ENCODE measurements at places on chromosomes 2 and 18. TPM values are rescaled to one million over a fixed set of nuclear protein-coding genes. Genes with fewer than 3 reads are reported as not detected.

GCA gene
- 7.2 TPM for total RNA-seq

RAX gene
- not detected for total RNA-seq

SEPTIN10 gene
- 44.1 TPM for total RNA-seq

TNS1 gene
- total RNA-seq = 8.0 TPM

CCDC150 gene
- total RNA-seq = 8.2 TPM

HOXD3 gene
- 0.20 TPM for total RNA-seq

IL1R2 gene
- total RNA-seq = 1.3 TPM

PRLH gene
- total RNA-seq = not detected

MORN2 gene
- total RNA-seq = 41.0 TPM

TUBA4A gene
- total RNA-seq = 280 TPM

SERPINB4 gene
- 0.08 TPM for total RNA-seq

DES gene
- total RNA-seq = 0.39 TPM

ASPRV1 gene
- total RNA-seq = 0.23 TPM

TAF1B gene
- total RNA-seq = 26.5 TPM

SLC39A10 gene
- 18.4 TPM for total RNA-seq

SCN1A gene
- total RNA-seq = not detected

NEU2 gene
- total RNA-seq = not detected

TCF23 gene
- total RNA-seq = not detected

EMX1 gene
- total RNA-seq = 0.08 TPM

BCL11A gene
- total RNA-seq = 0.02 TPM

MSTN gene
- total RNA-seq = not detected

MARCO gene
- 0.08 TPM for total RNA-seq

ANKRD30BL gene
- not detected for total RNA-seq

FMNL2 gene
- 27.9 TPM for total RNA-seq

CIB4 gene
- total RNA-seq = 0.38 TPM

CCL20 gene
- total RNA-seq = 4.2 TPM

RHOB gene
- total RNA-seq = 280 TPM

DTYMK gene
- 147 TPM for total RNA-seq

PSMA8 gene
- not detected for total RNA-seq

ZNF804A gene
- not detected for total RNA-seq

C2orf92 gene
- 0.66 TPM for total RNA-seq

HOXD10 gene
- 5.4 TPM for total RNA-seq

SFTPB gene
- 0.05 TPM for total RNA-seq

ADRA2B gene
- 0.09 TPM for total RNA-seq

RSAD2 gene
- total RNA-seq = 0.53 TPM

ASB18 gene
- not detected for total RNA-seq

HS6ST1 gene
- total RNA-seq = 11.6 TPM

METTL5 gene
- 69.9 TPM for total RNA-seq

XDH gene
- 1.1 TPM for total RNA-seq

SAG gene
- not detected for total RNA-seq

WIPF1 gene
- 25.2 TPM for total RNA-seq

SCN7A gene
- total RNA-seq = not detected

SNTG2 gene
- not detected for total RNA-seq

ERFE gene
- 9.1 TPM for total RNA-seq

KIF5C gene
- total RNA-seq = 0.32 TPM

SLC8A1 gene
- 0.34 TPM for total RNA-seq

RAB6D gene
- total RNA-seq = not detected

ZDBF2 gene
- total RNA-seq = 0.79 TPM

REEP1 gene
- 0.88 TPM for total RNA-seq

IL1RN gene
- total RNA-seq = 0.13 TPM

SFXN5 gene
- 14.8 TPM for total RNA-seq

PTMA gene
- total RNA-seq = 1,538 TPM

CD8B gene
- not detected for total RNA-seq

CFAP65 gene
- 0.48 TPM for total RNA-seq

ANAPC1 gene
- total RNA-seq = 27.4 TPM
